ENCODE measurements at places on chromosomes 4 and X.

- peak; percentile 60 for DNase-seq
Observed at GRCh38 chr4:124936427-124936826, 223.9 kb upstream of the ANKRD50 start.

- no peak for DNase-seq
Observed at GRCh38 chrX:23732704-23733103, 10.4 kb downstream of the ACOT9 start.

- DNase-seq = no peak
Observed at GRCh38 chrX:71000139-71000538, 68.0 kb downstream of the SNX12 start.

DNA sequence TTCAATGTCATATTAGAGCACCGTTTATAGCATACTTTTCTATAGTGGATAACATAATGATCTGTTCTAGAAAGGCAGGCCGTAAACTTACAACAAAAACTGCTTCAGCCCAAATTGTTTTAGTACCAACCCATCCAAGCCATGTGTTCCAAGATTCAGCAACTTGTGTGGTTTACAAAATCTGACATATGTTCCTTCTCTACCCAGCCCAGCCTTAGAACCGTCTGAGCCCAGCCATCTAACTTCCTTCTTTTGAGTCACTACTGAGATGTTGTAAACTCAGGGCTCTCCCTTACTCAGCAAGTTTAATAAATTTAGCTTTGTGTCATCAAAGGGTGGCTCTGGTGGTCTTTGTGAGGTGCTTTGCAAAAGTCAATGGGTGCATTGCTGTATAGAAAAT is 32.4 kb upstream of the REPS2 start:
- DNase-seq = no peak

- DNase-seq = no peak
Observed at GRCh38 chr4:40583850-40584439, 45.7 kb downstream of the RBM47 start.

DNA sequence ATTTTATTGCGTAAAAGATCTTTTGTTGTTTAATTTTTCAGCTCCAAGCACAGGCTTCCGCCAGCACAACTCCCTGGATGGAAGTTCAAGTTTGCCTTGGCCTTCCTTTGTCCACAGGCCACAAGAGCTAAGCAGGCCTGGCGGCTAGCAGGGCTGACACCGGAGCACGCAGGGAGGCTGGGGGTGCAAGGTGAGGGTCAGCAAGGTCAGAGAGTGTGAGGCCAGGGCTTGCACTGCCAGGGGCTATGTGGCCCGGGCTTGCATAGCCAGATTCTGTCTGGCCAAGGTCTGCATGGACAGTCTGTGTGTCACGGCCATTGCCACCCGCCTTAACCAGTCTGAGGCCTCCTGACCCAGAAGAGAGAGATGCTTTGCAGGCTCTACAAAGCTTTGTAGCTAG is 123.9 kb downstream of the BCOR start:
- DNase-seq = no peak

- DNase-seq = no peak
Observed at GRCh38 chrX:69991685-69992084, 58.1 kb downstream of the AWAT2 start.

DNA sequence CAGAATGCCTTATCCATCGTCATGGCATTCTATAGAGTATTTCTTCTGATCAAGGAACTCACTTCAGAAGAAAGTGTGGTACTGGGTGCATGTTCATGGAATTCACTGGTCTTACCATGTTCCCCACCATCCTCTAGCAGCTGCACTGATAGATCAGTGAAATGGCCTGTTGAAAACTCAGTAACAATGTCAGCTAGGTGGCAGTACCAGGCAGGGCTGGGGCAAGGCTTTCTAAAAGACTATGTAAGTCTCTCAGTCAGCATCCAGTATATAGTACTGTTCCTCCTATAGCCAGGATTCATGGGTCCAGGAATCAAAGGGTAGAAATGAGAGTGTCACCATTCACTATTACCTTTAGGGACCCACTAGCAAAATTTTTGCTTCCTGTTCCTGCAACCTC is 15.8 kb upstream of the LDB2 start:
- peak; percentile 34 for DNase-seq

GRCh38 chr4:6953751-6954380 is 44.2 kb downstream of the TBC1D14 start:
- peak; percentile 62 for DNase-seq

DNA sequence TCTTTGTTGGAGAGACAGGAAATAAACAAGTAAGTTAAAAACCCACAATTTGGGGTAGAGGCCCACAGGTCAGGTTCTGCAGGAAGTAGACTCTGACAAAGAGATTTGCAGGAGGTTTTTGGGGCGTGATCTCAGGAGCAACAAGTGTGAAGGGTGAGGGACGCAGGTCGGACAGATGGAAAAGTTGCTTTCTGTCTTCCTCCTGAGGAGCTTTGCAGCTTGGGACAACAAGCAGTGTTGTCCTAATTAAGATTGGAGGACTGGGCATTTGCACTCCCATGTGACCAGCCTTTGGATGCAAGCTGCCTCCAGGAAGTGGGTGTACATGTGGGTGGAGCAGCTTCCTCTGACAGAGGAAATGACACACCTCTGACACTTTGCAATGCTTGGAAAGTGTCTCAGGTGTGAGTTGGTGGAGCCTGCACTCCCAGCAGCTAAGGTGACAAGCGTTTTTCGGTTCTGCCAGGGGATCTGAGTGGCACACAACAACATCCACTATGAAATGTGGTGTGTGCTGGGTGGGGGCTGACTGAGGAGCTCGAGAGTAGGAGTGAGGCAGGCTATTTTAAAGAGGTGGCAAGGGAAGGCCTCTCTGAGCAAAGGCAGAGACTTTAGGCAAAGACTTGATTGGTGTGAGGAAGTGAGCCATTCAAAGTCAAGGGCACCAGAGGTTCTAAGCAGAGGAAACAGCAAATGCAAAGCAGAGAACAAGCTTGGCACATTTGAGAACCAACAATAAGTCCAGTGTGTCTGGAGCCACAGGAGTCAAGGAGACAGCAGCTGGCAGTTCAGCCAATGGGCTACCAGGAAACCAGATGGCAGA is 339.8 kb upstream of the GATB start:
- no peak for DNase-seq

DNA sequence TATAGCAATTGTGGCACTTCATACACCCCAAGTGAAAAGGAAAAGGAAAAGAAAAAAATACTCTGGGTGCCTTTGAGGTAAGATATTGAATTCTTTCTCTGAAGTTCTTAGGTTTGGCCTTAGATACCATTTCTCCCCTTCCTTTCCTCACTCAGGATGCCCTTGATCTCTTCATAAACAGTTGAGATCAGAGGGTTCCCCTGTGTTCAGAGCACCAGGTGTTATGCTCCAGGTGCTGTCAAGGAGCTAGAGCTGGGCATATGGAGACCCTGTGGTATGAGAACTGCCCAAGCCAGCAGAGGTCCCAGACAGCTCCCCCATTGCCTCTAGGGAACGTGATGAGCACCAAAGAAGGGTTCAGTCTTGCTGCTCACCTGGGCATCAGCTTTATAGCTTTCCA is 17.1 kb upstream of the CD40LG start:
- no peak for DNase-seq

DNA sequence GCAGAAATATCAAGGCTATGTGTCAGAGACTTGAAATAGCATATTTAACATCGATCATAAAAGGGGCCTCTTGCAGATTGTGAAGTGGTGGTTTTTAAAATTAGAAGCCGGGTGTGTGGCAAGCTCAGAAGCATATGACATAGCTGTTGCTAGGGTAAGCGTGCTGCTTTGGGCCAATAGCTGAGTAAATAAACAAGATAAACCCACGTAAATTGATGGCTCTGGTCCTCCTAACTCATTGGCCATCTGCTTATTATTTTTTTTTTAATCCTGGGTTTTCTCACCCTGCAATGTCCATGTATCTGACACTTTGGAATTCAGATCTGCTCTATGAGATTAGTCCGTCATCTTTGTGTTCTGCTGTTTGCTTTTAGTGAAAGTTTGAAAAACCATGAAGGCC is 32.6 kb upstream of the STOX2 start:
- DNase-seq = peak; percentile 16

DNA sequence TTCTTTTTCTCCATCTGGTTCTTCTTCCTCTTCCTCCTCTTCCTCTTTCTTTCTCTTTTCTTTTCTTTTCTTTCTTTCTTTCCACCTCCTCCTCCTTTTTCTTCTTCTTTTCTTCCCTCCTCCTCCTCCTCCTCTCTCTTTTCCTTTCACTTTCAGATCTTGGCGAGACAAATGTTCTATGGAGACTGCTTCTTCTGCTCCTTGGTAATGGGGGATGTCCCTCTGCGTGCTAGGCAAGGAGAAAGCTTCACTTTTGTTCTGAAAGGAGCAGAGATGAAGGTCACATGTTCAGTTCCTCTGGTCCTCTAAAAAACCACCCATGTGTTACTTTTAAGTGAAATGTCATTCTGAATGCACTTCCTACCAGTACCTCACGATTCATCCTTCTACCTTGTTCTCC is 33.2 kb downstream of the NBDY start:
- DNase-seq = no peak

GRCh38 chrX:11113731-11114130 is 2.6 kb downstream of the HCCS start:
- DNase-seq = peak; percentile 34

GRCh38 chr4:71294301-71294700 is 44.5 kb upstream of the SLC4A4 start:
- peak; percentile 78 for DNase-seq

- DNase-seq = peak; percentile 57
Observed at GRCh38 chrX:41275661-41276609, 58.0 kb upstream of the DDX3X start.

GRCh38 chrX:41475191-41475590 is 28.0 kb downstream of the NYX start:
- no peak for DNase-seq

DNA sequence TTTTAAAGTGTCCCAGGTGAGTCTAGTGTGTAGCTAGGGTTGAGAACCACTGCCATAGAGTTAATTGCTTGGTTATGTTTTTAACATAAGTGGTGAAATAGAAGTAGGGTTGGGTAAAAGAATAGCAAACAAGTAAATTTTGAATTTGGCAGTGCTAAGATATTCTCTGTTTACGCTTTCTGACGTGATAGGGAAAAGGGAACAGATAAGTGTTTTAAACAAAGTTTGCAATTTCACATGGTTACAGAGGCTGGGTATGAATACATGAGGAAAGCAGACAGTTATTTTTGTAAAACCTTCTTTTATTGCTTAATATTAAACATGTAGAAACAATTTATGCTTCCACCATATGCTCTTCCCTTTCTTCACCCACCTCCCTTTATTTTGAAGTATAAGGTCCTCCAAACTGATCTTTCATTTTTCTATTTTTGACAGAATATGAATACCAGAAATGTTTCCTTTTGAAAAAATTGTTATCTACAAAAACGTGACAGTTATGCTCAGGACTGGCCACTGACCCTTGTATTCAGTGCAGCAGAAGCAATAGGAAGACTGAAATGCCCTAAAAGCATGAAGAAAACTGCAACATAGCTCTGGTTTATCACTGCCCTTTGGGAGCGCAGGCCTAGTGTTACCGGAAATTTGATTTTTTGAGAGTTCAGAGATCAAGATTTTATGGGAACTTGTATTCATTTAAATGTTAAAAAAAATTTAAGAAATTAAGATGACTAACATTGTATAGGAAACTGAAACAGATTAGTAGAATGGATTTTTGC is 214.4 kb upstream of the ARSJ start:
- DNase-seq = peak; percentile 29

DNA sequence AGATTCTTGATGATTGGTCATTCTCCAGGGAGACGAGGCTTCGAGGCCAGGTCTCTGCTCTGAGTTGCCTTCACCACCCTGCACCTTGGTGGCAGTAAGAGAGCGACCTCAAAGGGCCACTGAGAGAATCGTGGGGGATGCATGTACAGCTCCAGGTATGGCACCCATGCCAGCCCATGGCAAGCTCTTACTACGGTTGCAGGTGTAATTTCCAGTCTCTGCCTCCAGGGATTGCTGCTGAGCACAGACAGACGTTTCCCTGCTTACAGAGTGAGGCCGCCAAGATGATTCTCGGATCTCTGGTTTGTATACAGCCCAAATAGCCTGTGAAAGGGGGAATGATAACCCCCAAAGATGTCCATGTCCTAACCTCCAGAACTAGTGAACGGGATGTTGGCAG is 16.3 kb upstream of the DRD5 start:
- peak; percentile 4 for DNase-seq

DNA sequence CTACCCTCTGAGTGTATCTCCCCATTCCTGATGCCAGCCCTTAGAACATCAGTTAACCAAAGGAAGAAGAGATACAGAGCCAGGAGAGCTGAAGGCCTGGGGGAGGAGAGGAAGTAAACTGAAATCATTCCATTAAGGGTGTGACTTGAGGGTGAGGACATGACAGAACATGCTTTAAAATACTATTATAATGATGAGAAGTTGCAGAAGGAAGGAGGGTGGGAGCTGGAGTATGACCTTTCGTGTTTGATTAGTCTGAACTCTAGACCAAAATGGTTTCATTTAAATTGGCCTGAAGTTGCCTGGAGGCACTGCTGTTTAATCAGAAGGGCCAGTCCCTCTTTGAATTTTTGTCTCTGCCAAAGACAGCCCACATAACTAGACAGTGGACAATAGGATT is 11.4 kb downstream of the INTS6L start:
- no peak for DNase-seq

GRCh38 chrX:112646651-112647050 is 33.1 kb downstream of the LHFPL1 start:
- no peak for DNase-seq
